ENCODE measurements at places on chromosomes 12 and 14. TPM values are rescaled to one million over a fixed set of nuclear protein-coding genes. Genes with fewer than 3 reads are reported as not detected.

KRT77 gene
- 192 TPM for total RNA-seq

CAPZA3 gene
- not detected for total RNA-seq

STAT6 gene
- 212 TPM for total RNA-seq

DNAI7 gene
- total RNA-seq = 1.2 TPM

KRT8 gene
- total RNA-seq = 93.7 TPM

DLGAP5 gene
- total RNA-seq = 0.72 TPM

CMKLR1 gene
- 4.5 TPM for total RNA-seq

SLCO1B3 gene
- total RNA-seq = not detected

SPTLC2 gene
- 22.7 TPM for total RNA-seq

PTPRB gene
- total RNA-seq = 12.3 TPM

KRT83 gene
- total RNA-seq = 33.9 TPM

KRT3 gene
- not detected for total RNA-seq

TNFRSF1A gene
- 276 TPM for total RNA-seq

FGF23 gene
- not detected for total RNA-seq

TAS2R7 gene
- not detected for total RNA-seq

DNA sequence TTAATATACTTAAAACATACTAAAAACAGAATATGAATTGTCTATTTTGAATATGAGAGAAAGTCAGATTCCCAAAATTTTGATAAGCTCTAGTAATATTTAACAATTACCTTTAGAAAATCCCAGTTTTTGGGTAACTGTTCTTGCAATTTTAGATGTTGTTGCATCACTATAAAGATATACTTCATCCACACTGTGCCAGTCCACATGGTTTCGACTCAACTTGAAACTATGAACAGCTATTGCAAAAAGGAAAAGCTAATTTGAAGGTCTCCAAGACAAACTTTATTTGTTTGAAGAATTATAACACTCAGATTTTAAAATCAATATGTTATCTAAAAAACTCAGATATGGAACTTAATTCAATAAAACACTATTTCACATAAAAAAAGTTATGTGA, 59.9 kb downstream of the DDHD1 start:
- no peak for DNase-seq

DNA sequence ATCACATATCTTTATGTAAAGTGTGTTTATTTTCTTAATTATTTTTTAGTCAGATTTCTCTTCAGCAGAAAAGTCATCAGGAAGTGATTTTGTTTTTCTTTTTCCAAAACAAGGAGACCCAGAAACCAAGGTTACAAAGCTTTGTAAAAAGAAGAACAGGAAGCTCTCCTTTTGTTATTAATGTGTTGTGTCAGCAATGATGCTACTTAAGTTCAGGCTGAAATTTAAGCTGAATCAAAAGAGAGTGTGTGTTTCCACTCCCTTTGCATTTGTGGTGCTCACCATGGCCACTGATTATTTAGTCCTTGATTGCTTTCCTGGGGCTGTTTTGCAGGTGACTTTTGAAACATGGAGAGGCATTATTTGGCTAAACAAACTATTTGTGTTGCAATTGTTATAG, 155.3 kb upstream of the ATP2B1 start:
- DNase-seq = no peak

DNA sequence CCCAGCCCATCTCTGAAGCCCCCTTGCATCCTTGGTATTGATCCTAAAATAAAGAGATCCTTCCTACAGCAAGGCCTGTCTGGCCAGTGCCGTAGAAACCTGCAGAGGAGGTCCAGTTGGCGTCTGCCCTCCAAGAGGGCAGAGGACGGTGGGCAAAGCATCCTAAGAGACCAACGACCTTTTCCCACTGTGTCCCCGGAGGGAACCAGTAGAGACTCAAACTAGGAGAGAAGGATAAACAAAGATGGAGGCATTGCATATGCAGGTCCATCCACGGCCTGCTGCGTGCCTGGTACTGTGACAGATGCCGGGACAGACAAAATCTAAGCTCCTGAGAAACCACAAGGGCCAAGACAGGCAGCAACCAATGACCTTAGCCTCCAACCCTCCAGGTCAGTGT, 3.8 kb downstream of the NCKAP5L start:
- DNase-seq = no peak

DNA sequence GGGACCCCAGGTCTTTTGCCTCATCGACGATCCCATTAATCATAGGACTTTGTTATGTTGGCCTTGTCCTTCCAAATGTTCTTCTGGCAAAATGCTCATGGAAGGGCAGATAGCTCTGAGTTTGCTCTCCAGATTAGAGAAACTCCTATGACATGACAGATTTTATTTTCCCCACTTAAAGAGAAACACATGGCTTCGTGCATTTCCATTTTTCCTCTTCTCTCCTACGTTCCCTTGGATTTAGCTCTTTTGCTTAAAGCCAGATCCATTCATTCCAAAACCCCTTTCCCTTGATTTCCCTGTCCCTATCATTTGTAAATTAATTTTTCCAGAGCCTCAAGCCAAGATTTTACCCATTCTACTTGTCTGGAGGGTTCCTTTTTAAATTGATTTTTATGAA, 2.9 kb downstream of the PRIMA1 start:
- DNase-seq = no peak

DNA sequence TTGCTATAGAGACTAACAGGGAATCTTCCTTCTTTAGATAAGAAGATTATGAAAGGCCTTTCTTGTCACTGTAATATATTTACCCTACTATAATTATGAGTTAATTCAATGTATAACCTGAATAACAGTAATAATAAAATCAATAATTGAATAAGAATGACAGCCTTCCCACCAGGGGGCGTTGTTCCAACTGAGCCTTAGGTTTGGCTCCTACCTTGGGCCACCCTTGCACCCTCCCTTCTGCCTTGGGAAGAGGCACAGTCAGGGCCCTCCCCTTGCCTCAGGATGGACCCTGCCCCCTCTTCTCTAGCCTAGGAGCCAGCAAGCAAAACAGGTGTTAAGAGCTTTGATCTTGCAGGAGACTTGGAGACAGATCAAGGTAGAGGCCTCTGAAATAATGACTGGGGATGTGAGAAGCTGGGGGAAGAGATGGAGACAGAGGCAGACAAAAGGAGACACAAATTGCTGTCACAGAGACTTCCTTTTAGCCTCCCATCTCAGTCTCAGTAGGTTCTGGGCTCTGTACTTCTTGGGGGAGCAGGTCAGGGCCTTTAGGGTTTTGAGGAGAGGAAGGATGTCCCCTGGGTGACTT, 40.1 kb upstream of the CISTR start:
- DNase-seq = no peak

GRCh38 chr14:66133666-66134065, 352.5 kb upstream of the CCDC196 start:
- DNase-seq = no peak

DNA sequence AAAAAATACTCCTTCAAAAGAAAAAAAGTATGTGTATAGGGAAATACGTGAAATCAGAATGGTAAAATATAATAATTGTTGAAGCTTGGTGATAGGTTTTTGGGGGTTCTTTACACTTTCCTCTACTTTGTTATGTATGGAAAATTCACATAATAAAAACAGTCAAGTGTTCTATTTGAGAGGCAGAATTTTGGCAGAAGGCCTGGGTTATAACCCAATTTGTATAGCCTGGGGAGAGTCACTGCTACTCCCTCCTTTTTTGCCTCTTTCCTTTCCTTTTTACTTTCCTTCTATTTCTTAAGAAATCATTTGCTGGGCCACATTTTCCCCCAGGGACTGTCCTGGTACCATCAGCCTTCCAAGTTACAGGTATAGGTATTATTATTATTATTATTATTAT, 105.7 kb downstream of the CRADD start:
- DNase-seq = no peak

- DNase-seq = no peak
Observed at GRCh38 chr14:34228650-34228976, 233.4 kb downstream of the SPTSSA start.

GRCh38 chr12:116880817-116881324, 370 bp downstream of the HRK start:
- DNase-seq = no peak

DNA sequence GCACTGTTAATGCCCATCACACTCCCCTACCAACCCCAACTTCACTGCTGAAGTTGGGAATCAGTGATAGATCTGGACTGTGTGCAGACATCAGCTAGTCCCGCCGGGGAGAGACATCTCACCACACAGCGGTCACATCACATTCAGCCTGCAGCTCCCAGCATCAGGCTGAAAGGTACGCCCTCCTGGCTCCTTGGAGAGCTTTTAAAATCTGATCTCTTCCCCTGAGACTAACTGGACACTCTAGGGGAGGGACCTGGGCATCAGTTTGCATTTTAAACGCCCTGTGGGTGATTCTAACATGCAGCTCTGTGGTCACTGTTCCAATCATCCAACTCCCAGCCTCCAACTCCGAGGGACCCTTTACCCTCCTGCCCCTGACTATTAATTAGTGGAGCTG, 58.4 kb downstream of the CCDC85C start:
- no peak for DNase-seq

DNA sequence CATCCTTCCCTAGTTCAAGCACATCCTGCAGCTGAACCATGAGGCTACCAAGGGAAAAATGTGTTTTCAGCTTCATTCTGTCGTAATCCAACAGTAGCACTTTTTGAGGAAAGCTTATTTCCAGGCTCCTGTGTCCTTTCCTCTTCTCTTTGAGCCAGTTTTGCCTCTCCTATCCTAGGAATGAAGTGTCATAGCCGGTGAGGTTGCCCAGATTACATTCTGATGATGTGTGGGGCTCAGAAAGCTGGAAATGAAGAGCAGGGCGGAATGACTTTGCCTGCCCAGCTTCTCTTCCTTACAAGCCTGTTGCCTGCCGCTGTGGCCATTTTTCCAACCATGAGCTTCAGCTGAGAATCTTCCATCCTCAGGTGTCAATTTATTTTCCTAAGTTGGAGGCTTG, 381.8 kb downstream of the NUAK1 start:
- no peak for DNase-seq

DNA sequence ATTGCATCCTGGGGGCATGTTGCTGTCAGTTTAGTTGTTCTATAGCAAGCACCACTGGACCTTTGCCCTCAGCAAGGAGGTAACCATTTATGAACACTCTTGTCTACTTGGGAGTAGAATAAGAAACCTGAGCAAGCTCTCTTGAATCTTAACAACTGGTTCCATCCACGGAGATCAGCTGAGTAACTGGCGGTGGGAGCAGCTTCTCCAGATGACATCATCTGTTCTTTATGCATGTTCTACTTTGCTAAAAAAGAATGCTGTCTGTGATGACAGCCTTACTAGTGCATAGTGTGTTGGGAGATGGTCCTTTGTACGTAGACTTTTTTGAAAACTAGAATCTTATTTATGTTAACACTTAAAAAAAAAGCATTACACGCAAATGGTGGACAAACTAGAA, 17.7 kb downstream of the SLC4A8 start:
- DNase-seq = no peak

GRCh38 chr14:67485501-67486095, 2.9 kb downstream of the TMEM229B start:
- DNase-seq = no peak

DNA sequence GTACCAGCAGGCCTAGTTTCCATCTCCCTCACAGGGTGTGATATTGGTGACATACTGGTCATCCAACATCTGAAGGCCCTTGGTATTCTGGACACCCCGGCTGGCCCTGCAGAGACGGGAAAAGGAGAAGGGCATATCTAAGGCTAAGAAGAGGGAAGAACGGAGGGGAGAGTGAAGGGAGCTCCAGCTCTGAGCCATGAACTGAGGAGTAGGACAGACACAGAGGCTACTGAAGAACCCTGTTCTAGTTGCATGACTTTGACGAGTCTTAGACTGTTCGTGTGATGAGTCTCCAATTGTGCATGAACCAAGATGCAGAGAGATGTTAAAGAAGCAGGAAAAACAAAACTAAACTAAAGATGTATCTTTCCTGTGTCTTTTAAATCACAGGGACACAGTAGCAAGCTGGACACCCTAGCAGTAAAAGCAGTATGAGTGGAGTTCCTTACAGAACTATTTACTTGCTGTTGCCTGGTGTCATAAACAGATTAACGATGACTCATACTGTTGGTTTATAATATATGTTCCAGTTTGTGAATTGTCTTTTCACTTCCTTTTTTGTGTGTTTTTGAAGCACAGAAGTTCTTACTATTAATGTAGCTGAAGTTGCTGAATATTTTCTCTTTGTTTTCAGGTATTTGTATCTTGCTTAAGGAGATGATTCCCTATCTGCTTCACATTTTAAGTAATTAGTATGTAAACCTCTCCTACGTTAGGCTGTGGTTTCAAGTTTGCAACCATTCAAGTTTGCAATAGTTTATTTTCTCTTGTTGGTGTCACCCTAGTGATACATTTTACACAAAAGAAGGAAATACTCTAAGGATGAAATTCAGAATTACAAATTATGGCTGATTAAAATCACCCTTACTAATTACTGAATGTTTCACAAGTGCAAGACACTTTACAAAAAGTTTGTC, 15.7 kb downstream of the FAR2 start:
- no peak for DNase-seq

GRCh38 chr14:93735206-93735605, 53.1 kb downstream of the PRIMA1 start:
- DNase-seq = no peak

DNA sequence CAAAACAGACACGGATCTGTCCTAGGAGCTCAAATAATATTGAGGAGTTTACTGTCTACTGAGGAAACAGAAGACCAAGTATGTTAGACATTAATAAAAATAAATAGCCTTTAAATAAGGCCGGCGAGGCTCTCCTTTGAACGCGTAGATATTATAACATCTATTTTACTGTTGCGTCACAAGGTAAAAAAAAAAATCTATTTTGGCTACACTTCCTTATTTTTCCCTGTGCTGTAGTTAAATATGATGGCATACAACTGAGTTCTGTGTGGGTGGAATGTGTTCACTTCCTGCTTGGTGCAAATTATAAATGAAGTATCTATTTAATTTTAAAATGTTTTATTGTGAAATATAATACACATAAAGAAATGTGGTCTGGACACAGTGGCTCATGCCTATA, 17.2 kb upstream of the RAD52 start:
- no peak for DNase-seq

- no peak for DNase-seq
Observed at GRCh38 chr12:66905201-66905600, 226.3 kb upstream of the GRIP1 start.

DNA sequence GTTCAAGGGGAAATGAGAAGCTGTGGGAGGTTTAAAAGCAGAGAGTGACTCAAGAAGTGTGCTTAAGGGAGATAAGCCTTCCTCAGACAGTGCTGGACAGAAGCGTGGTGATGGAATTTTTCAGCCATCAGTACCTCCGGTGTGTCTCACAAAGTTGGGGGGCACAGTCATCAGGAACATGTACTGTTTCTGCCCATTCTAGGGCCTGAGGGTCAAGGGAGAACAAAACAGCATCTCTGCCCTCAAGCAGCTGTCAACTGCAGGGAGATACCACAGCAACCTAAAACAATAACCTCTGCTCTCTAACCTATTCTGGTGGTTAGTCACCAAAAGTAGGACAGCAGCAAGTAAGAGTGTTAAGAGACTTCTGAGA, 2.0 kb upstream of the STON2 start:
- no peak for DNase-seq

- no peak for DNase-seq
Observed at GRCh38 chr12:25971654-25972041, 13.2 kb downstream of the RASSF8 start.

DNA sequence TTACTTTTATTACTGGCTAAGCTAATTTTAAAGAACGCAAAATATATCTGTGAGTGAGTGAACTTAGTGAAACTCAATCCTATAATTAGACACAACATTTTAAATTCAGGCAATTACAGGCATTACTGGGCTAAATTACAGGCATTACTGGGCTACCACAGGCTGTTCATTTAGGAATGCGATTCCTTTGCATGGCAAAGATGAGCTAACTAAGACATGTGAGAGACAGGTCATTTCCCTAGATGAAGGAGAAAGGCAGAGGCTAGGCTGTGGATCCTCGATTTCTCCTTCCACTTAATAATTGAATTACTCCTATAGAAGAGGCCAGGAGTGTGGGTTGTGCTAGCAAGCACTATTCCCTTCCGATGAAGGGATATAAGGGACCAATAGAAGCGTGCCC, 429.4 kb upstream of the LMO3 start:
- no peak for DNase-seq
